ENCODE measurements at places on chromosomes 13 and 19.

DNA sequence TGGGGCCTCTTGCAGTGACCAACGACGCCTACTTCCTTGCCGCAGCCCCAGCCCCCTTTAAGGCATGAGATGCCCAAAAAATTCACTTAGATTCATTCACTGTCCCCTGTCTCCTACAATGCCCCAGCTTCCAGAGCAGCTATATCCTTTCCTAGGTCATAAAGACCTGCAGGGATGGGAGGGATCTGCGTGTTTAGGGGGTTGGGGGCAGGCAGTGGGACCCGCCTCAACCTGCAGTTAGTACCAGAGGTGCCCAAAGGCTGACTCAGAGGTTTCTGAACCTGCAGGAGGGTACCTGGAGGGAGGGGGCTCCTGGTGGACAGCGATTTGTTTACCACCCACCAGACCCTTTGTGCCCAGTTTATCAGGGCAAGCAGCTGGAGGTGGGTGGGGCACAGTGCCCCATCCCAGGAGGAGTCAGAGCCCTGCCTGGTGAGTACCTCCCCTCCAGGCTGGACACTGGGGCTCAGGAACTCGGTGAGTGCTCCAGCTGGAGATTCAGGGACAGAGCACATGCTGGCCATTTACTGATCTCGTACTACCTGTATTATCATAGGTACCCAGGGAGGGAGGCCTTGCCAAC, 10.1 kb downstream of the RPS28 start:
- no peak for DNase-seq

DNA sequence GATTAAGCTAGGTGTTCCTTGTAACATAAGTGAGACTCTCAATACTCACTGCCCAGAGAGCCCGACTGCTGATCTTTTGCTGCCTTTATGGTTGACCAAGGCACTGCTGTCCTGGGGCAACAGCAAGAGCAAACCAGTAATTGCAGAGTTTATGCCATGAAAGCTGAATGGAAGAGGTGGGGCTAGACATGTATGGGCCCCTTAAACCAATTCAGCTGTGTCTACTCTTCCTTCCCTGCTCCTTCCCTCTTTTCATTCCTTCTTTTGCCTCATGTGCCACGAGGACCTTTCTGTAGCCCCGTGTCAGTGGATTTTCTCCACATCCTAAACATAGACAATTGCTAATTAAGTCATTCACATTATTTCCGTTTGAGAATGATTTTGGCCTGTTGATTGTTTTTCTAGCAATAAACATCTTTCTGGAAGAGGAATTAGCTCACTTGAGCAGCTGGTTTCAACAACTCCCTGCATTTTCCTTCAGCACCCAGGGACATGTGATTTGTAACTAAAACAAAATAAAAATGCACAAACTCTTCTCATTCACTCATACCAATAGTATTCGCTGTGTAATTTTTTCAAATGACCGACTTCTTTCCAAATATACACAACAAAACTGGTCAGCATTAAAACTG, 40.5 kb downstream of the RAP2A start:
- DNase-seq, result no peak

DNA sequence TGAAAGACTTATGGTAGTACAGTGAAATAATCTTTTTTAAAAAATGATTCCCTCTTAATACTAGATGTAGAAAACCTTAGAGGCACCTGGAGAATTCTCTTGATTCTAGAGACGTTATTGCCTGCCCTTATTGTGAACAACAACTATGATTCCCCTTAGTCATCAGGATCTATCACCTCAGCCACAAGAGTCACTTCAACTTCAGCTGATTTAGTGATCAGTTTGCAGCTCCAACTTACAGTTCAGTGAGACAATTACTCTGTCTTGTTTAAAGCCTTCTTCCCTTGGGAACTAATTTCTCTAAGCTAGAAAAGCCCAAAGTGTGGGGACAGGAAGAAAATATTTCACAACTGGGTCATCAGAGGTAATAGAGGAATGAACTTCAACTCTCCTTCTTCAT, 254.3 kb upstream of the SLITRK1 start:
- DNase-seq, result no peak

- DNase-seq, result no peak
Measured at GRCh38 chr13:45718992-45719391, 16.9 kb downstream of the CBY2 start.

- no peak for DNase-seq
Measured at GRCh38 chr13:44135566-44135965, 238.1 kb upstream of the SERP2 start.

- DNase-seq, result no peak
Measured at GRCh38 chr19:42419309-42419708, 7.9 kb downstream of the LIPE start.

DNA sequence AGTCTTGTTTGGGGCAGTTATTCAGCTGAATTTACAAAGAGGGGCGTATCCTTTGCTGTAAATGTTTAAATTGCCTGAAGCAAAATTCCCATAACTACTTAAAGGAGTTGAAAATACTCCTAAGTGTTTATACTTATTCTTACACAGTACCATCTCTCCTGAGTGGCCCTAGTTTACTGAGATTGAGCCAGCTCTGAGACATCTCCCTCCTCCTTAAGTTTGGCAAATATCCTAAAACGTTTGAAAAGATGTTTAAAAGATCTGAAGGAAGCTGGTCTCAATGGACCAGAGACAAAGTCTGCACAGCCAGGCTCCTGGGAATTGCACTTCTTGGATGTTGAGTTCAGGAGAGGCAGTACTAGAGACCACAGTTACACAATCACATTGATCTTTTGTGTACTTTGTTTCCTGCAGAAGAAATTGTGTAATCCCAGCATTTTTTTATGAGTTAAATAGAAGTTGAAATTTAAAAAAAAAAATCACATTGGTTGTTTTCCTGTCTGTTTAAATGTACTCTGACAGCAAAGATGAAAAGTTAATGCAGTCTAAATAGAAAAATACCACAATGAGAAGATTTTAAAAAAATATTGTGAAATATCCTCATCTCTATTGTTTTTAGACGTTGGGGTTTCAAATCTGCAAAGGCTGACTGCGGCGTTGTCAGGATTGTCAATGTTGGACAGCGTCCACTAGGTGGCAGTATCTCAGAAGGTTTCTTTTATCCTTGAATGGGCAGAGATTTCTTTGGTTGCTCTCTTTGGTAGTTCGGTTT, 20.7 kb downstream of the TNFSF11 start:
- DNase-seq, result peak; percentile 44

GRCh38 chr19:6564393-6564792, 26.6 kb downstream of the CD70 start:
- DNase-seq, result peak; percentile 28

DNA sequence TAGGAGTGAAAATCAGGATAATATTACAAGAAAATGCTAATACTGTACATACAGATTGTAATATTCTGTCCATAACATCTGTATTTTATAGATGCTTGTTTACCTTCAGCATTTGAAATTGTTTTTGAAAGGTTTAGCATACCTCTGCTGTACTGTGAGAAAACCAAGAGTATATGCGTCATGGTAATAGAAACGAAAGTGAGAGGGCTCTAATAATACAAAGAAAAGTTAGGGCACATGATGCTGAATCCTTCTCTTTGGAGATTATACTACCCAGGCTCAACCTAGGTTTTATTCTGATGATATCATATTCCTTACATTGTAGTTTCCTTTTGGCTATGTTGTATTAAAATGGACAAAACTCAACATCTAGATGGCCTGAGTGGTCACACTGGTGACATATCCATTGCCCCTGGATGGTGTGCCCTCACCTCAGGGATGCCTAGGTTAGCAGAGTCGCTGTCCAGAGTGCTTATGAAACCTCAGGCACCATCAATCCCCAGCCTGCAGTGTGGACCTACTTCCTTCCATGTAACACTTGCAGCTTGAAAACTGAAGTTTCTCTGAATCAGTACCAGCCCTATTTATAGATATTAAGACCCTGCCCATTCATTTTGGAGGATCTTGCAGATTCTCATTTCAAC, 253.7 kb downstream of the KCTD12 start:
- DNase-seq, result no peak

- no peak for DNase-seq
Measured at GRCh38 chr13:63864171-63864902, 2448.7 kb upstream of the PCDH20 start.

DNA sequence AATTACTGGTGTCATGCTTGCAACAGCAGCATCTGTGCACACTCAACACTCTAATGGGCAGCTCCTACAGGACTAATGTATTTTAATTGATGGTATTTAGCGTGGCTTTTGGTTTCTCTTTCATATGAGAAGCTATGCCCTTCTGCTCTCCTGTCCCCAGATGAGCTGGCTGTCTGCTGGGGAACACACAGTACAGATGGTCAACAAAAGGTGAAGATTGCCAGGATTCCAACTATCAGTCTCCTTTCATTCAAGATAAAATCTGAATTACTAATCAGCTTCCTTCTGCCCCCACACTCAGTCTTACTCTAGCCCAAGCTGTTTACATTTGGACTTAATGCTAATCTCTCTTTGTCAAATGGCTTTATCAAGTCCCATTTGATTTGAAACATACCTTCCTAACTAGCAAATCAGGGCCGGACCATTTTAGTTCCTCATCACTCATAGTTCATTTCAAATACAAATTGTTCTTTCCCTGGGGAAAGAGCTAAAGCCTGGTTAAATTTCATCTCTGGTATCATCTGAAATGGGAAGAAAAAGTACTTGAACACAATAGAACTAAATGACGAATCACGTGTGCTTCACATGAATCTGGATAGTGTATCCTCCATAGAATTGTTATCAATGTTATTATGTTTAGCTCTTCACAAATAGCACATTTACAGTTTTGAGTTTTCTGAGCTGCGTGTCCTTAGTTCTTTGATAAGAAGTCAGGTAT, 988.0 kb downstream of the PCDH17 start:
- DNase-seq, result no peak

GRCh38 chr13:73369095-73369494, 310.3 kb downstream of the KLF5 start:
- DNase-seq, result no peak

DNA sequence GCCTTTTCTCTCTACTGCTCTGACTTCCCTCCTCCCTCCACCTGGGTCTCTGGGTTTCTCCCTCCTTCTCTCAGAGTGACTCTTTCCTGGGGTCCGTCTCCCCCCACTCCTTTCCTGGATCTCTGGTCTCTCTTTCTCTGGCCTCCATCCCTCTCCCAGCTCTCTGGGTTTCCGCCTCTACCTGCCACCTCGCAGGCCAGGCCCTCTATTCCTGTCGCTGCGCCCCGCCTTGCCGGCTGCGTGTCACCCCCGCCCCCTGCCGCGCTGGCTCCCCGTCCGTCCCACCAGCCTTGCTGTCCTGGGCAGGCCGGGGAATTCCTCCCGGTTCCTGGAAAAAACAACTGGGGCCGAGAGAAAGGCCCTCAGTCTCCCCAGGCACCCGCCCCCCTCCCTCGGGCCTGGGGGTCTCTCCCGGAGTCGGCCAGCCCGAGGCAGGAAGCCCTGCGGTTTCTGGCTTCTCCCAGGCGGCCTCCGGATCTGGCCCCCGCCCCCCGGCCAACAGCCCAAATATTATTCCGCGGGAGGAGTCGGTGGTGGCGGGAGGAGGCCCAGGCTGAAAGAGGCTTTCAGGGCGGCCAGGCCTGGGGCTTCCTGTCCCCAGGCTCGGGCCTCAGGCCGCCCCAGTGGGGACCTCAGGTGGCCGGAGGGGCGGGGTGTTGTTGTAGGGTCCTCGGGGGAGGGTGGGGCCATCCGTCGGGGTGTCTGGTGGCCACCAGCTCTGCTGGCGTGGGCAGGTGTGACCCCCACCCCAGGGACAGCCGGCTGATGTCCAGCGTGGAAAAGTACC, 9.3 kb downstream of the IRF2BP1 start:
- DNase-seq, result peak; percentile 65

- no peak for DNase-seq
Measured at GRCh38 chr19:18665771-18666202, 17.7 kb upstream of the CRTC1 start.

DNA sequence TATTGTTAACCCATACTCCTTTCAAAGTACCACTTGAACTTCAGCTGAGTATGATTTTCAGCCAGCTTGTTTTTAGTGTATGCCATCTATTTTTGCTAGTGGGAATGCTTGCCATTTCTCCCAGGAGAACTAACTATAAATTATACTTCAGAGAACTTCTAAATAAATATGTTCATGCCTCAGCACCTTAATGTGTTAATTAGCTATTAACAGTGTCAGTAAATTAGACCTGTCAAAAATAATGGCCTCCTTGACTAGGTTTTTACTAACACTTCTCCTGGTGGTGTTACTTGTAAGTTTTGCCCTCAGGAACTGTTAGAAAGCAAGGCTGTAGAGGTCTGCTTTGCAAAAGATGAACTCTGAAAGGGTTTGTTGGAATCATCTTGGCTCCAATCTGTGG, 4.5 kb downstream of the CLDN10 start:
- no peak for DNase-seq

DNA sequence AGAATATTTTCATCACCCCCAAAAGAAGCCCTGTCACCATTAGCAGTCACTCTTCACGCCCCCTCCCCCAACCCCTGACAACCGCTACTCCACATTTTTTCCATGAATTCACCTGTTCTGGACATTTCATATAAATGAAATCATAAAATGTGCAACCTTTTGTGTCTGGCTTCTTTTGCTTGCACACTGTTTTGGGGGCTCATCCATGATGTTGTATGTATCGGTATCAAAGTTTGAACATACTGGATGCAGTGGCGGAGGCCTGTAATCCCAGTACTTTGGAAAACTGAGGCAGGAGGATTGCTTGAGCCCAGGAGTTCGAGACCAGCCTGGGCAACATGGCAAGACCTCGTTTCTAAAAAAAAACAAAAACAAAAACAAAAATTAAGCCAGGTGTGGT, 7.2 kb downstream of the GADD45B start:
- no peak for DNase-seq

DNA sequence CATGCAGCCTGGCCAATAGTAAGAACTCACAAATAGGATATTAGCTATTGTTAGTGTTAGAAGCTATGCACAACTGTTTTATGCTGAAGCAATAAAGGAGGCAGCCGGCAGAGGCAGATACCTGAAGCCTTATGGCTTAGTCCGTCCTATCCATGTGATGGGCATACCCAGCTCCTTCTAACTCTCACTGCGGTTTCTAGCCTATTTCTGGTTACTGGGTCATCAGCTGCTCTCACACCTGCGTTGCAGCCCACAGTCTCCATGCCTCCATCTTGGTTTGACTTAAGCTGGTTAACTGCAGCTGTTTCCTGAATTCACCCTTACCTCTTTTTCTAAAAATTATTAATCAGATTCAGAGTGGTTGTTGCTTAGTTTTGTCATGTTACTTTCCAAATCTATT, 40.5 kb upstream of the CNMD start:
- DNase-seq, result no peak

DNA sequence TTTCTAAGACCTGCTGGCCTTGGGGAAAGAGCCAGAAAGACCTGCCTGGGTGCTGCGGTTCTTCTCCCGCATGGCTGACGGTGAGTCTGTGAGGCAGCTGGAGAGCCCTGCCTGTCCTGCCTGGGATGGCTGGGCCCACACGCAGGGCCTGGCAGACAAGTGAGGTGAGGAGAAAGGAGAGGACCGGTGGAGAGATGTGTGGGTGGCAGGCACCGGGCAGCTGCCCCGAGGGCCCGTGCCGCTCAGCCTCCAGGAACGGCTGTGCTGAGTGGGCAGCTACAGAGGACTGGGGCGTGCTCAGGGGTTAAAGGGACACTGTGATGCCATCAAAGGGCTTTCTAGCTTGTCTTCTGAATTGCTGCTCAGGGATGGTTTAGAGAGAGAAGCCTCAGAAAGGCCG, 53.8 kb downstream of the MLLT1 start:
- DNase-seq, result no peak

Data from GDM1 (cell line).